CD4-positive, alpha-beta T cell treated with Interleukin-4 for 1 hour (primary cell): ENCODE measurements at places on chromosomes 7 and 10.

- no peak for DNase-seq
Measured at GRCh38 chr10:99433378-99434020, 3.1 kb upstream of the GOT1 start.

DNA sequence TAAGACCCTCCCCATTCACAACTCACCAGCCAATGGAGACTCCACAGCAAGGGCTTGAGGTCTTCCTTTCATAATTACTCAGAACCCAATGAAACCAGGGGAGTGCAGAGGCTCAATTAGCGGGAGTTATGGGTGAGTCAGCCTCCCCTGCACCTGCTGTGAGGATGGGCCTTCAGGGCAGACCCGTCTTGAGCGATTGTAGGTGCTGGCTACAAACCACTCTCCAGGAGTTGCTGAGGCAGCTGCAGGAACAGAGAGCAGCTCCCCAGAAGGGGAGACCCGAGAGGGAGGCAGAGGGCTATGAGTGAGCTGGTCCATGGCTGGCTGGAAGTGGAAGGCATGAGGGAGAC, 58.5 kb upstream of the SORCS3 start:
- no peak for DNase-seq

DNA sequence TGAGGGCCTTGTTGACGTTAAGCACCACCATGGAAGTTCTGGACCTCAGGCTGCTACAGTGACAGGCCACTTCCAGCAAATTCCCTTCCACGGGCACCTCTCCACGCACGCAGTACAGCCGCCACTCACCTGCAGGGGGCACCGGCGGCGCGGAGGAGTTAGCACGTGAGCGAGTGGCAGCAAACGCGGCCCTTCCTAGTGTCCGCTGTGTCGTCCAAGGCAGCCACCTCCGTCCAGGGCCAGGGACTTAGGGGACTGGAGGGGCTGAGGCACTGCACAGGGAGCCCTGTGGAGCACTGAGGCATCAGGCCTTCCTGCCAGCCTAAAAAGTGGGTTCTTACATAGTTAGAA, 164.4 kb downstream of the SVIL start:
- DNase-seq = no peak

GRCh38 chr10:72337039-72337629, 17.6 kb downstream of the DNAJB12 start:
- peak; percentile 65 for DNase-seq

- DNase-seq = peak; percentile 44
Measured at GRCh38 chr7:924541-925231, 29.8 kb downstream of the ADAP1 start.

- peak; percentile 47 for DNase-seq
Measured at GRCh38 chr7:28062197-28062991, 118.2 kb downstream of the JAZF1 start.

DNA sequence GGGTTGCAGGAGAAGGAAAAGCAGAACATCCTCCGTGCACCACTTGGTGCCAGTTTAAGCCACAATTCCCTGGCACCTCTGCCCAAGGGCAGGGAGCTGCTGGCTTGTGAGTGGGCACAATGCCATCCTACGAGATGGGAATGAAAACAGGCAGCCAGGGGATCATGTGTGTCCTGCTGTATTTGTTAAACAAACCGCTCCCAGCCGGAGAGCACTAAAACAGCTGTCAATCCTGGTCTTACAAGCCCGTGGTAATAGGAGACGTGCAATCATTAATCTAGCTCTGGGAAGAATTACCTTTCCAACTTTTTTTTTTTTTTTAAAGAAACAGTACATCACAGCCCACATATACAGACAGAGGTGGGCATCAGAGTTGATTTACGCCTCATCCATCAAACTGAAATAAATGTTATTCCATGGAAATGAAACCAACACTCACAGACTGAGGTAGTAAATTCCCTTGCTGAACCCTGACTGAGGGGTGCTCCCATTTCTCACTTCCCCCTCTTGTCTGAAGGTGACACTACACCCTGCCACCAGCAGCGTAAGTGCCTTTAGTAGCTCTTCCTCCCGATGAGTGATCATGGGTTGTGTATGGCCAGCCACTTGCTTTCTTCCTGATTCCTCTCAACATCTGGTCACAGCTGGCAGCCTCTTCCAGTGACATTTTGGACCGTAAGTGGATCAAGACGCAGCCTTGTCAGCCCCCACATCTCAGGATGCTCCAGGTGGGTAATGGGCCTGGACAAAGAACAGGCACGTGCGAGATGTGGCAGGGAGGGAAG, 143.8 kb downstream of the TEX36 start:
- DNase-seq = no peak

DNA sequence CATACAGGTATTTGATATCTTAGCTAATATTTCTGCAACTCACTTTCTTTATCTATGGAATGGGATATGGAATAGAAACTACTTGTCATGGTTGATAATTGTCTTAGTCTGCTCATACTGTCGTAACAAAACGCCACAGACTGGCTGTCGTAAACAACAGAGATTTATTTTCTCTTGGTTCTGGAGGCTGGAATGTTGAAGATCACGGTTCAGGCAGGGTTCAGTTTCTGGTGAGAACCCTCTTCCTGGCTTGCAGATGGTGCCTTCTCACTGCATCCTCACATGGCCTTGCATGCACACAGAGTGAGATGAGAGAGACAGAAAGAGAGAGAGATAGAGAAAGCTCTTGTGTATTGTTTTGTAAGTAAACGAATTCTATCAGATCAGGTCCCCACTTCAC, 332.7 kb upstream of the MAGI2 start:
- no peak for DNase-seq

GRCh38 chr7:139660317-139661042, 117.3 kb downstream of the HIPK2 start:
- no peak for DNase-seq

GRCh38 chr10:110022716-110023504, 15.1 kb downstream of the ADD3 start:
- DNase-seq = no peak

DNA sequence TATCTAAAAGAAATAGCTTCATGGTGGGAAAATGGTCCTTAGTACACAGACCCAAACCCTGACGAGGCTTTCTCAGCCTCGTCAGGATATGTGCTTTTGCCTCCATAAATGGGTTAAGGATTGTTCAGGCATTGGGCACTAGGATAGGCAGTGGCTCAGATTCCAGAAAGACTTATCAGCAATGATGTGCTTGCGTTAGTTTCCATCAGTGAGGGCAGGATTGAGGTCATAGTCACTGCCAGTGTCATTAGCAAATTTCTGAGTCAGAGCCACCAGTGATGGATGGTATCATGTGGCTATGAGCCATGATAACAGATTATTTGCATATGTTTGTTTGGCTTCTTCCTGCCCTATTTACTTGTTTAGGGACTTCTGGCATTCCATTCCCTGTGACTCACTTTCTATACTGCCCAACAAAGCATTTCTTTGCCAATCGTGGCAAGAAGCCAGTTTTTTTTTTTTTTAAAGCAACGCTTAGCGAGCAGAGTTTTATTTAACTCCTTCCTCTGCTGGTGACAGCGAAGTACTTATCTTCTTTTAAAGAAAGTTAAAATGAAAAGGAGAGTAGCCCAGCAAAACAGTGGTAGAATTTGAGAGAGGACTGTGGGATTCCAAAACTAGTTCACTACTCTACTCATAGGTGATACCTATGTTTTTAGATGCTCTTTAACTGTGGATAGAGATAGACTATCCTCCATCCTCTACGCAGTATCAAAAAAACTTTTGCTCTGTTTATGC, 44.4 kb downstream of the MYPN start:
- no peak for DNase-seq

DNA sequence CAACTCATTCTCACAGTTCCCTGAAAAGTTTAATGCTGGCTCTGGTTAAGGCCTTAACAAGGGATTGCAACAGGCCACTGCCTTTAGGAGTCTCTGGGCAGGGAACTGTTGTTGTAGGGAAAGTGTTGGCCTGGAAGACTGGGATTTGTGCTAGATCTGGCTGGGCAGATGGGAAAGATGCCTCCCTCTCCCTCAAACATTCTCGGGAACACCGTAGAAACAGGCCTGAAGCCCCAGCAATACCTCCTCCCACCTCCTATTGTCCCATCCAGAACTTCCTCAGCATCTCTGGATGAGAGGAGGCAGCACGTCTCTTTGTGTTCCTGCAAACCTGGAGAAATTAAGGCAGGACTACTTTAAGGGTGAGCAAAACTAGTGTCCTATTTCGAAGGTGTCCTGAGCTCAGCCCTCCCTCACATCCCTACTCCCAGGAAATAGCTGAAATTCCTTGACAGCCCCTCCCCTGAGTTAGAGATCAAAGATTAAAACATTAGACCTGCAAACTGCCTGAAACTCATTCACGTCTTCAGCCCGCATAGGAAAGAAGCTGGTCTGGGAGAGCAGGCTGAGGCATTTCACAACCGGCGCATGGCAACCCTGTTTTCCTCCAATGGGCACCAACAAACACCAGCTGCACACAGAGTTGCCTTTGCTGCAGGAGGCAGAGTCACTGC, 10.9 kb upstream of the MAP3K8 start:
- DNase-seq = no peak

DNA sequence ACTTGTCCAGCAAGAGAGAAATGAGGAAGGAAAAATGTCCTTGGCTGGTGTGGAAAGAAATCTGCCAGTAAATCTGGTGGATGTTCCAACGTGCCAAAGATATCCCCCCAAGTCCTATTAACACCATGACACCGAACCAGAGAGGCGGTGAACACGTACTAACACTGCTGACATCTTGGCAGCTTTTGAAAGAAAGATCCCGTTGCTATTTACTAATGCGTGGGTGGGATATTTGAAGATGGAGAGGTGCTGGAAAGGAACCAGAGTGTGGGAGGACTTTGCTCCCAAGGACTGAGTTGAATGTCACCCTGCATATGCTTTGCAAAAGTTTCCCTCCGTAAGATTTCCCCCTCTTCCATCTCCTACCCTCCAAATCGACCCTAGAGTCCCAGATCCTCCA, 7.9 kb downstream of the CCDC3 start:
- no peak for DNase-seq

GRCh38 chr10:31745612-31746376, 182.8 kb downstream of the ARHGAP12 start:
- no peak for DNase-seq

DNA sequence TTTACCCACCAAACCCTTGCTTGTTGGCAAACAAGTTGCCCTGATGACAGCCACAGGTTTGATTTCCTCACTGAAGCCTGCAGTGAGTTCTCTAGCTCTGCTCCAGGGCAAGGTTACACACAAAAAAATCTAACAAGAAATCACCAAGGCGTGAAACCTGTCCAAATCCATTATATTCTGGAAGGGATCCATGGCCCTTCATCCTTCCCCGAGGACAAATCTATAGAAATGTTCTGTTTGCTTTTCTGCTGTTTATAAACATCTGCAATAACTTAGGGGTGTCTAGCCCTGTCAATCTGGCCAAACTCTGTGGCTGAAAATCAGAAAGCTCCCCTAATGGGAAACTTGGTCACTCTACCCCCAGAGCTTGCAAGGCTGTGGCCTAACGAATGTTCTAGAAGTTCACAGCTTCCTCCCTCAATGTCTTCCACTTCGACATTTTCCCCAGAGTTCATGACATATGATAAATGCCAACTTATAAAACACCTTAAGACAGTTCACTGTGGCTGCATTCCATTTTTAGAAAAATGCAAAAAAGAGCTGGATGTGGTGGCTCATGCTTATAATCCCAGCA, 164.5 kb downstream of the PRPF18 start:
- no peak for DNase-seq

GRCh38 chr10:101215397-101216206, 13.7 kb downstream of the LBX1 start:
- DNase-seq = no peak

- no peak for DNase-seq
Measured at GRCh38 chr10:8640878-8641277, 586.4 kb downstream of the GATA3 start.

GRCh38 chr7:114885836-114886235, 36.1 kb upstream of the MDFIC start:
- no peak for DNase-seq

DNA sequence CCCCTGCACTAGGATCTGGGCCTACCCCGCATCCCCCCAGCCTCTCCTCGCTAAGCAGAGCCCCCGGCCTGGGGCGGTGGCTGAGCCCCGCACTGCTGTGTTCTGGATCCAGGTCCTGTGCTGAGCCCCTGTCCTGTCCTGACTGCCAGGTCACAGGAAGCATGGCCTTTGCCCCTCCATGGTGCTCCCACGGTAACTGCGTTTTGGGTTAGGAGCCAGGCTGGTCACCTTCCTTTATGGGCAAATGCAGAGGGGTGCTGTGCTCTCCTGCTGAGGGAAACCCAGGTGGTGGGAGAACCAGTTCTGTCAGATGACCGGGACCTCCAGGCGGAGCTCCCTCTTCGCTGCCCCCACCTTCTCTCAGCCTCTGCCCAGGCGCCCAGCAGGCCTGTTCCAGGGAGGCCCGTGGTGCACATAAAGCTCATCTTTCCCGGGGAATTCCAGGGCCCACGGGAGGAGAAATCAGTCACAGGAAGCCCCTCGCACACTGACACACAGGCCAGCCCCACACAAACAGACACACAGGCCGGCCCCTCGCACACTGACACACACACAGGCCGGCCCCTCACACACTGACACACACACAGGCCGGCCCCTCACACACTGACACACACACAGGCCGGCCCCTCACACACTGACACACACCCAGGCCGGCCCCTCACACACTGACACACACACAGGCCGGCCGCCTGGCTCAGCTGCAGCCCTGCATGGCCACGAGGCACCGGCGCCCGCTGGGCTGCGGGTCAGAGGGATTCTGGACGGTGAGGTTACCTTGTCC, 75.6 kb downstream of the CFAP46 start:
- DNase-seq = no peak

- DNase-seq = no peak
Measured at GRCh38 chr7:42292991-42293521, 56.0 kb upstream of the GLI3 start.

DNA sequence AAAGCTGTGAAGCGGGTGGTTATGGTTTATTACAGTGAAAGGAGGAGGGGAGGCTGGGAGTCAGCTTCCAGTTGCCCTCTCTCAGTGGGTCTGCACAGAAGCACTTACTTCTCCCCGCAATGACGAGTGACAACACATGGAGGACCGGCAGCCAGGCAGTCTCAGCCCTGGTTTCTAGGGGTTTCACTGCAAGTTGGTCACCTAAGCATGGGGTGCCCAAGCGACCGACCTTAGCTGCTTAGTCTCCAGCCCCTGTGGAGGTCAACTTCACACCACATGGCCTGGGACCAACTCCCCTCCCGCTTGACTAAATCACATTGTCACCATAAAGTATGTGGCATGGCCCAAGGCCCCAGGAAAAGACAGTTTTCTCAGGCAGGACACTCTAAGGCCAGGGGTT, 99.9 kb upstream of the ZNF32 start:
- DNase-seq = no peak
